Left ventricle myocardium inferior (tissue), 1 donor: ENCODE measurements at places on chromosomes 6 and 20. TPM values are rescaled to one million over a fixed set of nuclear protein-coding genes. Genes with fewer than 3 reads are reported as not detected.

EPB41L2 gene
- 70.8 TPM for total RNA-seq

DNAH8 gene
- 0.03 TPM for total RNA-seq

GRCh38 chr6:115524821-115525220 is 535.9 kb downstream of the FRK start:
- H3K4me1 ChIP-seq = no peaks in the 10 kb centered on the region
- no peaks in the 10 kb centered on the region for H3K27me3 ChIP-seq
- no peaks in the 10 kb centered on the region for H3K36me3 ChIP-seq
- no peak overlapping the region for H3K4me3 ChIP-seq
- DNase-seq = no peak

GRCh38 chr6:105022416-105022815 is 65.5 kb downstream of the LIN28B start:
- H3K27ac ChIP-seq = no peak overlapping the region
- H3K36me3 ChIP-seq = no peaks in the 10 kb centered on the region
- DNase-seq = no peak
- peaks cover 24% of the 10 kb centered on the region for H3K27me3 ChIP-seq
- no peaks in the 10 kb centered on the region for H3K4me1 ChIP-seq

- H3K27me3 ChIP-seq = no peaks in the 10 kb centered on the region
- H3K36me3 ChIP-seq = no peaks in the 10 kb centered on the region
- H3K4me3 ChIP-seq = no peak overlapping the region
- DNase-seq = no peak
- H3K27ac ChIP-seq = no peak overlapping the region
Measured at GRCh38 chr6:122683989-122684651, 73.9 kb downstream of the PKIB start.

DNA sequence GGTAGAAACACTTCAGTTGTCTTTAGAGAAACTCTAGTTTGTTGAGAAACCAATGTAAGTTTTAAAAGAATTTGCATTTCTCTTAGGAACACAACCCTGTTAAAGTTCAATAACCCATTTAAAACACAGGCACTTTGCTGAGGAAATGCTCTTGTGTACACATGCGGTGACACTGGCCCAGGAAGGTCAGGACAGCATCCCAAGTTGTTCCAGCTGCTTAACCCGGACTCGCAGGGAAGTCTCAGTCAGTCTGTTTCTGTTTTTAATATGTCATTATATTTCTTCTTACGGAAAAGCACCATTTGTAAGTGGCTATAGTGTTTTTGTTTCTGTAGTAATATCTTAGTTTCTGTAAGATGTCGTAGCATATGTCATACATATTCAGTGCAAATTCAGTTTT is 36.9 kb downstream of the RIN2 start:
- peaks cover 4% of the 10 kb centered on the region for H3K36me3 ChIP-seq
- H3K27ac ChIP-seq = no peak overlapping the region
- H3K4me3 ChIP-seq = no peak overlapping the region

DNA sequence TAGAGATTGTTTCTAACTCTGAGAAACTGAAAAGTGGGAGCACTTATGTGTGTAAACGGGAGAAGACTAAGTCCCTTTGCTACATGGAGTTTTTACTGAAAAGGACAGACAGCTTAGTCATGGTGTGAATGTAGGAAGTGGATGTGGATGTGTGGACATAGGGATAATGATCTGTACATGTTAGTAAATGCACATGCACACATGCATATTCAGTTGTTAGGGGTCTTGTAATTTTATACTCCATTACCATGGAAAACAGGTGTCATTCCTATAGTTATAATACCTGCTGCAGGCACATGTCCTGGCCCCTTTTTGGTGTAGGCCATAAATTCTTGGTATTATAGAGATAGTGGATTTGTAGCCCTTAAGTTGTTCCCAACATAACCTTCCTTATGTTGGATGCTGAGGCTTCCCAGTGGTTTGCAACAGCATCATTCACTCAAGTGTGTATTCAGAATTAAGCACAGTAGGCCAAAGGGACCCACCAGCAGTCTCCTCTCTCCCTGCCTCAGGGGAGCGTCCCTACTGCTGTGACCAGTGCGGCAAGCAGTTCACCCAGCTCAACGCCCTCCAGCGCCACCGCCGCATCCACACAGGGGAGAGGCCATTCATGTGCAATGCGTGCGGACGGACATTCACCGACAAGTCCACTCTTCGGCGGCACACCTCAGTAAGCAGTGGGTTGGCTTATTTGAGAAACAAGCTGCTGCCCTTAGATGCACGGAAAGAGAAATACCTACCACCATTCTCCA is 7.3 kb downstream of the GZF1 start:
- peaks cover 42% of the 10 kb centered on the region for H3K4me1 ChIP-seq
- H3K27me3 ChIP-seq = no peaks in the 10 kb centered on the region

- H3K27ac ChIP-seq = no peak overlapping the region
- no peak for DNase-seq
- H3K36me3 ChIP-seq = no peaks in the 10 kb centered on the region
- no peak overlapping the region for H3K4me3 ChIP-seq
- H3K27me3 ChIP-seq = no peaks in the 10 kb centered on the region
- H3K4me1 ChIP-seq = no peaks in the 10 kb centered on the region
Measured at GRCh38 chr6:136950436-136951126, 28.5 kb downstream of the SLC35D3 start.

GRCh38 chr20:23013429-23013828 is 21.7 kb upstream of the SSTR4 start:
- H3K27me3 ChIP-seq = peaks cover 19% of the 10 kb centered on the region
- H3K27ac ChIP-seq = no peak overlapping the region
- no peak overlapping the region for H3K4me3 ChIP-seq
- no peak for DNase-seq
- no peaks in the 10 kb centered on the region for H3K36me3 ChIP-seq
- peaks cover 13% of the 10 kb centered on the region for H3K4me1 ChIP-seq

OPN5 gene
- total RNA-seq = not detected

DNA sequence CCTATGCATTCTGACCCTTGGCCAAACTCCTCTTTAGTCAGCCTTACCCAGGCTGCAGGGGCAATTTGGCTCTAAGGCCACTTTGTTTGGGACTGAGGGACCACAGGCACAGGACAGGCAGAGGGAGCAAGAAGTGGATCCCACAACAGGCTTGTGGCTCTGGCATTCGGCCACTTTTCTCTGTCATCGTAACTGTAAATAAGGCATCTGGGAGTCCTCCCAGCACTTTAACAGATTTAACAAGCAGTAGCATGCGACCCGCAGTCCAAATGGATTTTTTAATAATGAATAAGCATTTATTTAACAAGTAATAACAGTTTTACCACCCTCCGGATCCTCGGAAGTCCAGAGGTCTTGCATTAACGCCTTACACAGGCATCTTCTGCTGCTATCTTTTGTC is 16.1 kb upstream of the CDH22 start:
- peaks cover 98% of the 10 kb centered on the region for H3K27me3 ChIP-seq
- H3K4me1 ChIP-seq = no peaks in the 10 kb centered on the region
- H3K36me3 ChIP-seq = no peaks in the 10 kb centered on the region
- DNase-seq = no peak
- no peak overlapping the region for H3K4me3 ChIP-seq
- H3K27ac ChIP-seq = no peak overlapping the region

DACT2 gene
- total RNA-seq = 2.3 TPM

DNA sequence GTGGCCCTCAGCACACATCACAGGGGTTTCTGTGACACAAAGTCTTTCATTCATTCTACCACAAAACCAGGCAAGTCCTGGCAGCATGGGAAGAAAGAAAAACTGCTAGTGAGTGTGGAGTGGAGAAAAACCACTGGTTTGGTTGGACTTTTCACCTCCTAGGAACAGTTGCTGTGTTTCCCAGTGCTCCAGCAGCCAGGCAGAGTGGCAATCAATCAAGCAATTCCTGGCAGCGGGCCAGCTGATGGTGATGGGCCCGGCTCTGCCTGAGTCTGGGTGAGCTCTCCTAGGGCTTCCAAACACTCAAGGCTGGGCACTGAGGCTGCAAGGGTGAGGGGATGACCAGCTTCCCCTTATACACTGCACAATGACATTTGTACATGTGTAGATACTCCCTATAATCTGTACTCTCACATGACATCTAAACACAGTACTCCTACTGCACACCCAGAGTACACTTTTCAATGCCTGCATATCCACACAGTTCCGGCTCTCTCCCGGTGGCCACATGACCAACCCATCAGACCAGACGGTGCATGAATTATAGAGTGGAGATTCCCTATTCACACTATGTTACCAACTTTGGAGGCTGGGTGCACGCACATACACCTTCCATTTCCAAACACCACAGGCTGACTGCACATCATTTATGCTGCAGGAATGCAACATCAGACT is 156.6 kb downstream of the UNC5CL start:
- H3K4me3 ChIP-seq = no peak overlapping the region
- DNase-seq = no peak
- H3K27me3 ChIP-seq = no peaks in the 10 kb centered on the region
- no peak overlapping the region for H3K27ac ChIP-seq

- H3K4me1 ChIP-seq = no peaks in the 10 kb centered on the region
- H3K4me3 ChIP-seq = no peak overlapping the region
- no peak for DNase-seq
- peaks cover 70% of the 10 kb centered on the region for H3K36me3 ChIP-seq
Measured at GRCh38 chr6:129454488-129454887, 255.5 kb downstream of the ARHGAP18 start.

DNA sequence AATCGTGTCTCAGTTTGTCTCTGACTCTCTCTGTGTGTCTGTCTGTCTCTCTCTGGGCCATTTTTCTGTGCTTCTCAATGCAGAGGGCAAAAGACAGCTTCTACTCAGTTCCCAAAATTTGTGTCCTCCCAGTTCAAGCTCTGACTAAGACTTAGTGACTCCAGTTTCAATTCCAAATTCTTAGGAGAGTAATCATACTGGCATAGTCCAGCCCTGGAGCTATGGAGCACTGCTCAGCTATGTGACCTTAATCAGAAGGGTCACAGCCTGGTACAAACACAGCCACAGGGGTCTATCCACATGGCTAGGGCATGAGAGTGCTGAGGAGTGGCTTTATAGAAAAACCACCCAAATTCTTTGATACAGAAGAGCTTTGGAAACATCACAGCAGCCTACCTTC is 91.9 kb downstream of the FOXF2 start:
- no peaks in the 10 kb centered on the region for H3K36me3 ChIP-seq
- peaks cover 29% of the 10 kb centered on the region for H3K27me3 ChIP-seq
- H3K4me3 ChIP-seq = no peak overlapping the region
- no peak overlapping the region for H3K27ac ChIP-seq
- H3K4me1 ChIP-seq = no peaks in the 10 kb centered on the region

DNA sequence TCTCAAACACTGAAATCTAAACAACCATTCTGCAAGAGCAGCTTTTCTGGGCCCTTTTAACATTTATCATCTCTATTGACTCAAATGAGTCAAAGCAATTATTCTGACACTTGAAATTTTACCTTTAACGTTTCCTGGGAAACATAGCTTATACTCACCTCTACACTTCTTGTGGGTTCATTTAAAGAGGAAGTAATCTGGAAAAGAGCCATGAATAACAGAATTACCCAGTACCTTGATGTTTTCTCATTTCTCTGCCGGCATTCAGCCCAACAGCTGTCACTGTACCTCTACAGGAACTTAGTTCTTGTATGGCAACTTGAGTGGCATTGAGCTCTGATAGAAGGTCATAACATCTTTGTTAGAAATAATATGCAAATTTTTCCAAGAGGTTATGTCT is 272.2 kb downstream of the KCNQ5 start:
- no peak overlapping the region for H3K4me3 ChIP-seq
- H3K27me3 ChIP-seq = no peaks in the 10 kb centered on the region
- no peaks in the 10 kb centered on the region for H3K36me3 ChIP-seq
- no peaks in the 10 kb centered on the region for H3K4me1 ChIP-seq

DNA sequence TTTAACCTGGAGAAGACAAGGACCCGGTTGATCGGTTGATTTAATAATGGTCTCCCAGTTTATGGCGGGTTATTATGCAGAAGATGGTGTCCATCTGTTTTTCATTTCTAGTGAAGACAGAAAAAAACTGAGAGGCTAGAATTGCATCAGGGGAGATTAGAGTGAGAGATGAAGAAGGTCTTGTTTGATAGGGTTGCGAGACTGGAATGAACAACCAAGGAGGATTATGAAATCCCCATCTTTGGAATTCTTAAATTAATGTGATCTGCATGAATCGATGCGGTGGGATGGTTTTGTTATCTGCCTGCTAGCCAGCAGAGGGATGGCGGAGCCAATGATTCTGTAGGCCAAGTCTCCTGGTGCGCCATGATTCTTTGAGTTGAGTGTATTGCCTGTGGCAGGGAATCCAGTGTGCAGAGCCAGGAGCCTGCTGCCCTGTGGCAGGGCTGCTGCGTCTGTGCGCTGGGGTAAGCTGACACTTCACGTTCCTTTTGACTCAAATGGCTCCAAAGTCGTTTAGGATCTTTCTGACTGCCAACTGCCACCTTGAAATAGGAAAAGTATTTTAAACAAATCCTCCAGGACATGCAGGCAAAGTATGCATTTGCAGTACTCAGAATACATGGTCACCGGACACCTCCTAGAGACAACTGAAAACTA is 200.1 kb downstream of the CLIC5 start:
- no peak for DNase-seq
- H3K4me3 ChIP-seq = no peak overlapping the region
- H3K36me3 ChIP-seq = no peaks in the 10 kb centered on the region
- peaks cover 10% of the 10 kb centered on the region for H3K4me1 ChIP-seq

DNA sequence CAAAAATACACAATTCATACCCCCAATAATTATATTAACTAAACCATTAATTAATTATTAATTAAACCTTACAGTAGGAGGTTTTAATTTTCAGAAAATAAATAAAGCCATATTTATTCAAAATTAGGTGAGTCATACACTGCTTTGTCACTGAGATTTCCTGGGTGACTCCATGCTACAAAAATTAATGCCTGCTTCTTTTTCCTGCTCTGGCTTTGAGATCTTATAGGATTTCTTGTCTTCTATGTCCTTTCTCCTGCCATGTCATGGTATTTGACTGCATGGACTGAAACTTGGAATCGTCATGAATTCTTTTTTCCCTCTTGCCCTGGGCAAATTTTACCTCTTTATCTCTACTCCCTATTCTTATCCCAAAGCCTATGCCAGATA is 133.2 kb downstream of the PHACTR1 start:
- DNase-seq = no peak
- H3K4me3 ChIP-seq = no peak overlapping the region
- peaks cover 24% of the 10 kb centered on the region for H3K27me3 ChIP-seq
- no peak overlapping the region for H3K27ac ChIP-seq

LAMA2 gene
- total RNA-seq = 185 TPM

BEND6 gene
- 0.38 TPM for total RNA-seq
